ENCODE measurements at places on chromosomes 2 and 18. TPM values are rescaled to one million over a fixed set of nuclear protein-coding genes. Genes with fewer than 3 reads are reported as not detected.

Gene LYPD6
- polyA plus RNA-seq, result 15.7 TPM

Gene DOK6
- polyA plus RNA-seq, result 13.2 TPM

Gene KIAA2012
- 0.48 TPM for polyA plus RNA-seq

Gene EIF2B4
- polyA plus RNA-seq, result 50.3 TPM

Gene ASTL
- polyA plus RNA-seq, result 0.21 TPM

Gene UGT1A10
- not detected for polyA plus RNA-seq

Gene GPC1
- 46.7 TPM for polyA plus RNA-seq

Gene ADI1
- 38.6 TPM for polyA plus RNA-seq

Gene CYTIP
- polyA plus RNA-seq, result 1.2 TPM

Gene EFHD1
- 3.5 TPM for polyA plus RNA-seq

Gene ZSCAN30
- 57.6 TPM for polyA plus RNA-seq

Gene NEU2
- polyA plus RNA-seq, result not detected

Gene SIGLEC15
- polyA plus RNA-seq, result 0.19 TPM

Gene ITGAV
- 59.1 TPM for polyA plus RNA-seq

Gene INHBB
- polyA plus RNA-seq, result 0.35 TPM

Gene BMP10
- polyA plus RNA-seq, result not detected

Gene TMEM178A
- polyA plus RNA-seq, result 11.2 TPM

Gene PTH2R
- polyA plus RNA-seq, result 0.42 TPM

Gene IKZF2
- polyA plus RNA-seq, result 11.2 TPM

Gene KCNF1
- polyA plus RNA-seq, result 2.0 TPM

Gene ERFE
- polyA plus RNA-seq, result 0.33 TPM

Gene RAB27B
- 10.7 TPM for polyA plus RNA-seq

Gene RSAD2
- polyA plus RNA-seq, result 5.3 TPM

Gene ALPG
- polyA plus RNA-seq, result not detected

Gene FAM110C
- 5.1 TPM for polyA plus RNA-seq

Gene IL37
- polyA plus RNA-seq, result not detected

Gene APCDD1
- 168 TPM for polyA plus RNA-seq

Gene KLHL41
- polyA plus RNA-seq, result 1.6 TPM

Gene AMER3
- 0.09 TPM for polyA plus RNA-seq

Gene C2orf78
- polyA plus RNA-seq, result not detected

Gene TUBA4B
- polyA plus RNA-seq, result 4.2 TPM

Gene TUBB8B
- polyA plus RNA-seq, result 0.84 TPM

Gene CHMP1B
- polyA plus RNA-seq, result 38.9 TPM

Gene RFX8
- polyA plus RNA-seq, result 0.88 TPM

Gene RAX
- not detected for polyA plus RNA-seq

Gene SELENOI
- 16.2 TPM for polyA plus RNA-seq

Gene COBLL1
- 22.5 TPM for polyA plus RNA-seq

Gene ATP8B1
- 19.0 TPM for polyA plus RNA-seq

Gene TBR1
- polyA plus RNA-seq, result not detected

Gene LRRTM1
- 3.0 TPM for polyA plus RNA-seq

Gene MC2R
- 0.29 TPM for polyA plus RNA-seq

Gene OXER1
- polyA plus RNA-seq, result 9.8 TPM

Gene OTOS
- polyA plus RNA-seq, result not detected

Gene SLC9A4
- polyA plus RNA-seq, result not detected

Gene CBLN2
- 9.6 TPM for polyA plus RNA-seq

Gene CEP76
- polyA plus RNA-seq, result 9.5 TPM

Gene FAM161A
- polyA plus RNA-seq, result 28.3 TPM

Gene KRTCAP3
- 14.2 TPM for polyA plus RNA-seq

Gene CRYBA2
- polyA plus RNA-seq, result not detected

Gene PDE1A
- 14.3 TPM for polyA plus RNA-seq

Gene ABCB11
- polyA plus RNA-seq, result 0.16 TPM

Gene BCL11A
- polyA plus RNA-seq, result 22.8 TPM

Gene KIF1A
- 1.5 TPM for polyA plus RNA-seq

Gene EXOC6B
- polyA plus RNA-seq, result 22.1 TPM
